IPS DF 19.7 (cell line): ENCODE measurements at places on chromosomes 1 and 21.

DNA sequence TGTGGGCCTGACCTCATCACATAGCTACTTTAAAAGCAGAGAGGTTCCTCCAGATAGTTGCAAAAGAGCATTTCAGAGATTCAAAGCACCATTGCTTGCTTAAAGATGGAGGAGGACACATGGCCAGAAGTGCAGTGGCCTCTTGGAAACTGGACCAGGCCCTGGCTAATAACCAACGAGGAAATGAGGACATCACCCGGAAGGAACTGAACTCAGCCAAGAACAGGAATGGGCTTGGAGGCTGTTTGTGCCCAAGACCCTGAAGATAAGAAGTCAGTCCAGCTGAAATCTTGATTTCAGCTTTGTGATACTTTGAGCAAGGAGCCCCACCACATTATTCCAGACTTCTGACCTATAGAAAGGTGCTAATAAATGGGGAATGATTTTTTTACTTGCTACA, 437.0 kb downstream of the PTPRC start:
- no peak for DNase-seq

- no peak for DNase-seq
These were observed 631.5 kb upstream of the PTBP2 start for GRCh38 chr1:96090134-96090533.

- DNase-seq, result peak; percentile 93
These were observed 3.7 kb upstream of the SEMA4A start for GRCh38 chr1:156149374-156150332.

DNA sequence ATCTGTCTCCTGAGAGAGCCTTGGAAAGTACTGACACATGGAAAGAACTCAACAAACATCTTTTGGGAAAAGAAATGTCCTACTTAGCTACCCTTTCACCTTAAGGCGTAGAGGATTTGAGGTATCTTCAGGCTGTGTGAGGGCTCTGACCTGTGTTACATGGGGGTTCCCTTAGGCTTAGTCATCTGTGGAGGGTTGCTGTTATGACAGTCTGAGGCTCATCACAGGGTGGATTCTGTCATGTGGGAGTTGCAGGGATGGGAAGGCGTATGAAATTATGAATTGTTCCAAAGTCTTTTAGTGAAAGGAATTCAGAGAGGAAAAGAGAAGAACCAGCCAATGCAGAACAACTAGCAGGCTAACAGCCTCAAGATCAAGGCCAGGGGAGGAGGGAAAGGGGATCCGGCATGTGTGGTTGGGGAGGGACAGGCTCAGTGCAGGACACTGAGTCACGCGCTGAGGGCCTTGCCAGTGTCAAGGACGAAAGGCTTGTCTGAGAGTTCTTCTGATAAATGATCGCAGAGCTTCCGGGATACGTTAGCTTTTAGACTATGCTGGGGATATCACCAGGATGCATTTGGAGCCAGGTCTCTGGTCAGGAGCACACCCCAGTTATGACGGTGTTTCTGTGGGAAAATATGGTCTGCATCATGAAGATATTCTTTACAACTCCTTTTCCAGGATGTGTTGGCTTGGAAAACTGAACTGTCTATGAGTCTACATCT, 24.6 kb upstream of the PLA2G2C start:
- DNase-seq, result no peak

- DNase-seq, result no peak
These were observed at the start of gene TMCO4 for GRCh38 chr1:19799230-19800075. TMCO4 (minus strand) TSS chr1:19799916; CDS start chr1:19780758, 19,158 bp downstream.
